Activated naive CD8-positive, alpha-beta T cell treated with anti-CD3 and anti-CD28 coated beads for 36 hours (primary cell): ENCODE measurements at places on chromosomes 12 and 14.

DNA sequence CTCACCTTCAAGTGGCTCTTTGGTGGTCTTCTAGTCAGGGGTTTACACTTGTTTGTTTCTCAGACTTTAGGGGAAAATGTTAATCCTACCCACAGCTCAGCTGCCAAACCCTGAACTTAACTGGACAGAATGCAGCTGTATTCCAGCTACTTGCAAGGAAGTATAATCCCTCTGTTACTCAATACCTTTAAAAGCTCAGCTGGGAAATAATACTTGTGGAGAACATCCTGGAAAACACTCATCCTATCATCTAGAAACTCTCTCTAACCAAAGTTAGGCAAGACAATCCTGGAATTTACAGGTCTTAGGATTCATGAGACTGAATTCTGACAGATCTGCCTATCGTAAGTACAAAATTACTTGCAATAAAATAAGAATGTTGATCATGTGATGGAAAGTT lies 404.1 kb downstream of the ADAMTS20 start:
- DNase-seq: no peak

- no peak for DNase-seq
Observed at GRCh38 chr12:125233319-125233718, 168.1 kb downstream of the AACS start.

DNA sequence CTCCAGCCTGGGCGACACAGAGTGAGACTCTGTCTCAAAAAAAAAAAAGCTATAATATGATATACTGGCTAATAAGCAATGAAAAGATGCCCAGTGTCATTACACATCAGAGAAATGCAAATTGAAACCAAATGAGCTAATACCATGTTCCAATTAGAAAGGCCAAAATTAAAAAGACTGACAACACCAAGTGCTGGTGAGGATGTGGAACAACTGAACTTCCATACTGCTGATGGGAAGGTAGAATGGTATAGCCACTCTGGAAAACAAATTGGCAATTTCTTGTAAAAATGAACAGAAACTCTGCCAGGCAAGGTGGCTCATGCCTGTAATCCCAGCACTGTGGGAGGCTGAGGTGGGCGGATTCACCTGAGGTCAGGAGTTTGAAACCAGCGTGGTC lies 8.5 kb upstream of the PHETA1 start:
- no peak for DNase-seq

DNA sequence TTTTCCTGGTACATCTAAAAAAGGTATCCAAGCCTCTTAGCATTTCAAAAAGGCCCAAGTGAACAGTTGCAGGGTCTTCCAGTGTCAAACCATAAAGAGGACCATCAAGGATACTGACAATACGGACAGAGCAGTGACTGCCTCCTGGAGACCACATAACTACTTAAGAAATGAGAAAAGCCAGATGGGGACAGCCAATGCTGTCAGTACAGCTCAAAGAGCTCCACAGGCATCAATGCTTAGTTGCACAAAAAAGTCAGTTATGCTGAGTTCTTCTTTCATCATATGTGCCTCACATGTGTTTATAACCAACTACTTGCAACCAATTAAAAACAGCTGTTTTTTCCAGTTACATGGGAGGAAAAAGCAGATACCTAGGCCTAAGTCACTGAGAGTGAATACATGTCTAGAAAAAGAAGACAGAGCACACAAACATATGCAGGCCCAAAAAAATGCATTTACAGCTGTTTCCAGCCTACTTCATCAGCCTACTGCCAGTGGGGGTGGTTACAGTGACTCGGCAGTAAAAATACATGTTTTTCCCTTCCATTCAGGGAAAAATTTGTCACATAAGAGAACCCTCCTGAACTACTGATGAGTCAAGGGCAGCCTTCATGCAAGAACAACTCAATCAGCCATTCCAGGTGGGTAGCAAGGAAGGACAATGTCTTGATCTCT lies 84.0 kb downstream of the DCAF5 start:
- DNase-seq: no peak

DNA sequence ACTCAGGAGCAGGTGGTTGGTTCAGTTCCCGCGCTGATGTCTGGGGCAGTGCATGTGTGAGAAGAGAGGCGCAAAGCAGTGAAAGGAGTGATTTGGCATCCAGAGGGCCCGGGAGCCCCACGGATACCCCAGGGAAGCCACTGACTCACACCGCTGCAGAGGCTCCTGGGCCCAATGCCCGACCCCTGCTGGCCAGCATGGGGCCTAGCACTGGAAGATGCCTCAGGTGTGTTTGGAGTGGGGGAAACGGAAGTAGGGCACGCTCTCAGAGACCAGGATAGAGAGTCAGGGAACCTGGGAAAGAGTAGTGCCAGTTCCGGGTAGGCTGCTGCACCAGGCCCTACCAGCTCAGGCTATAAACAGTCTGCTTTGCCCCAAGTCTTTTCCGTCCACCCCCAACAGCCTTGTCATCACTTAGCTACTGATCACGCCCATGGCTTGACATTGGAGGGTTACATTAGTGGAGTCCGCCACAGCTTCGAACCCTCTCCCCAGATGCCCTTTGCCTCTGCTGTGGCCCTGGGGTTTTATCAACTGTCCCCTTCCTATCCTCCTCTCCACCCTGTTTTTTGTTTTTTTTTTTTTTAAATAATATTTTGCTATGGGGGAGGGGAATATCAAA lies 9.5 kb upstream of the CSAD start:
- peak; percentile 60 for DNase-seq

DNA sequence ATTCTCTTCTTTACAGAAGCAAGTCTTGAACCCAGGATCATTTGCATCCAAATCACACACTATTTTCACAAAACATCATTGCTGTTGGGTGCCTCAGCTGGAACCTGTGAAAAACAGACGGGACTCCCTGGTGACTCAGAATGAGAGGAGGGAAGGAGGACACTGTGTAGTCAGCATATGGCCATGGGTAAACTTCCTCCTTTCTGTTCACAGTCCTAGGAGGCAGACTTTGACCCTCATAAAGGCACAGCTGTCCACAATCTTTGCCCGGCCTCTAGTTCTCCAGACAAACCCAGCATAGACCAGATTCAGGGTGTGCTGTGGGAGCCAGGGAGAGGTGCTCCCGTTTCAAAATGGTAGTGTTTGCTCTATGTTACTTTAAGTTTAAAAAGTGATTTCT lies 62.0 kb downstream of the DYRK2 start:
- no peak for DNase-seq

- DNase-seq: no peak
Observed at GRCh38 chr12:30599608-30600007, 96.1 kb downstream of the IPO8 start.

DNA sequence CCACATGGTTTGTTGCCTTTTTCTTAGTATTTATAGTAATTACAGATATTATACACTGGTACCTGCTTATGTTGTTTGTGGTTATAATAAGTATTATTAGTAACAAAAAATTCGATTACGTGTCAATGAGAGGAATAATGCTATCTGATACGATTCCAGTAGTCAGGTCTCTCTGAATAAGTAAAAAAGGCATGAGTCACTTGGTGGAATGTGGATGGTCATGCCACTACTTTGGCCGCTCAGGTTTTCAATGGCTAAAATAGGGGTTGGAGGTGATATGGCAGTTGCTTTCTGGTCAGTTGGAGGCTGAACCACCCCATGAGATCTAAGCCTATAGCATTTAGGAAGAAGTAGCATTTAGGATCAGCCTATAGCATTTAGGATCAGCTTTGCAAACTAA lies 255.9 kb downstream of the NPAS3 start:
- no peak for DNase-seq

DNA sequence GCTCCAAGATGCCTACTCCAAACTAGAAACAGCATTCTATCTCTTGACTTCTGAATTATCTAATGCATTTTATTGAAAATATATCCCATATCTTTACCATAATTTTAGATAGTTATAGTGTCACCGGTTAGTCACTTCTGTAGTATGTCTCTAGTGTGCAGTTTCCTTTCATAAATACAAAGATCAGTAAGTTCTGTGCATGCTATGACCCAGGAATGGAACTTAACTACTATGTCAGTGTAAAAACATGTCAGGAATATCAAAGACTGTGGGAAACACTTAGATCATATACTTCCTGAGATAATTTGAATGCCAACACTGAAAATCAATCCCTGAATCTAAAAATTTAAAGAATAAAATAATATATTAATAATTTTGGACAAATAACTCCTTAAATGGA lies 237.6 kb downstream of the ATXN7L3B start:
- DNase-seq: no peak

- no peak for DNase-seq
Observed at GRCh38 chr12:2341871-2342270, 289.1 kb downstream of the CACNA1C start.
